Myometrial cell (primary cell): ENCODE measurements at places on chromosomes 5 and 9. TPM values are rescaled to one million over a fixed set of nuclear protein-coding genes. Genes with fewer than 3 reads are reported as not detected.

The ELAVL2 gene
- under 0.01 TPM in 1 of 2 replicates, not detected in the other for total RNA-seq

The IFNA2 gene
- not detected in 2 replicates for total RNA-seq

The GPBP1 gene
- total RNA-seq, result 27.1 and 42.2 TPM in 2 replicates

The PPP2R2B gene
- 0.29 TPM in 1 of 2 replicates, not detected in the other for total RNA-seq

The S100Z gene
- not detected in 2 replicates for total RNA-seq

The PCDHGB3 gene
- total RNA-seq, result 0.58 and 0.71 TPM in 2 replicates

The ACTBL2 gene
- total RNA-seq, result 3.2 and 5.1 TPM in 2 replicates

The SYK gene
- total RNA-seq, result not detected in 2 replicates
